Natural killer cell treated with Interleukin-12 subunit alpha and Interleukin-12 subunit beta and Interleukin-15 and Interleukin-18, amount 100 ng/mL, for 72 hours (primary cell): ENCODE measurements at places on chromosomes 2 and 18.
A peak's percentile ranks its signal among the peaks of the same experiment; 100 is the strongest.

DNA sequence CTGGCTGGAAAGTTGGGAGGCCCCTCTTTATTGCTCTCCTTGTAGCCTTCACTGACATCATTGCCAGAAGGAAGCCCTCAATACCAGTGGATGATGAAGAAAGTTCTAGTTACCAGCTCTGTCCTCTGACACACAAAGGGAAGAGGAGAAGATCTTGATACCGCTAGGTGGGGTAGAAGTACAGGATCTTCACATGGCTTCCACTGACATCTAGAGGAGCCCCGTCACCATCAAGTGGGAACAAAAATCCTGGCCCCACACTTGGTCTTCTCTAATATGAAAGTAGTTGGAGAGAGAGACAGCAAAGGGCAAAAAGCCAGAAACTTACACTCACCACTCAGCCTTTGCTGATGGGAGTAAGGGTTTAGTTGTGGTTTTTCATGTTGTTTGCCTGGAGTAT lies 12.4 kb downstream of the XIRP2 start:
- no peaks in the 10 kb centered on the region for H3K27me3 ChIP-seq
- H3K36me3 ChIP-seq = no peaks in the 10 kb centered on the region
- H3K4me1 ChIP-seq = no peaks in the 10 kb centered on the region
- no peak overlapping the region for H3K4me3 ChIP-seq
- H3K27ac ChIP-seq = no peak overlapping the region

DNA sequence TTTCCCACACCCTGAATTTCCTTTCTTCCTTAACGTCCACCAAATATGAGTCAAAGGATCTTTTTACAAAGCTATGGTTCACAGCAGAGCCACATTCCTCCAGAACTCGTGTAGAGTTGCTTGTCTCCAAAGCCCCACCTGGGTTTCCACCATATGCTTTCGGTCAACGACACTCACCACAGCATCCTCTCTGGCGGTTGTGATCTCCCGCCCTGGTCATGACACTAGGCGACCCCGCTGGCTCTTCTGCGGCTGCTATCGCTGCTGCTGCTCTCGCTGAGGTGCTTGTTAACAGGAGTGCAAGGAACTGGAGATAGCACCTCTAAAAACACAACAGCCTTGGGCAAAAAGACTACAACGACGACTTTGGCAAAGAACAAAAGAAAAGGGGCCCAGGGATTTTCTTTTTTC lies 340 bp downstream of the SLC40A1 start:
- H3K27me3 ChIP-seq = peaks cover 71% of the 10 kb centered on the region
- H3K4me1 ChIP-seq = peaks cover 13% of the 10 kb centered on the region
- no peak for DNase-seq
- H3K4me3 ChIP-seq = peak overlapping the region; percentile 82

GRCh38 chr2:169718930-169719504 lies 14.6 kb upstream of the KLHL23 start:
- no peak overlapping the region for H3K27ac ChIP-seq
- no peaks in the 10 kb centered on the region for H3K27me3 ChIP-seq
- DNase-seq = no peak
- no peak overlapping the region for H3K4me3 ChIP-seq

DNA sequence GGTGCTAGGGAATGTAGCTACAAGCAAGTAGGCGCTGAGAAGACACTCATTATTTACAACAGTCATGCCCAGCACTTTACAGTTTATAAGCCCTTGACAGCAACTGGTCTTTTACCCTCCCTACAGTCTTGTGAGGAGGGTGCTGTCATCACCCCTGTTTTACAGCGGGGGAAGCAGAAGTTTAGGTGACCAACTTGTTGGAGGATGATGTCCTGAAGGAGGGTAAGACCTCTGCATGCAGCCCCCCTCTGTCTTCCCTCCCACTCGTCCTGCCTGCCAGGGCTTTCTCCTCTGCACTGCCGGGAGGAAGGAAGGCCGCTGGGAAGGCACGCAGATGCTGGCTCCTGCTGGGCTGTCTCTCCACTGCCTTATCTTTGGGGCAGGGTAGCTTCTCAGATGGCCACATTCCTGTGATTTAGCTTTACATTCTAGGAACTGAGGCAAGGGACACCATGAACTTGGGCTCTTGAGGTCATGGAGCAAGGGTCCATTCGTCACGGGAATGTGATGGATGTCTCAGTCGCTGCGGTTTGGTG lies 972 bp downstream of the IL1R1 start:
- peaks cover 45% of the 10 kb centered on the region for H3K27me3 ChIP-seq
- DNase-seq = no peak
- peak overlapping the region; percentile 57 for H3K4me3 ChIP-seq
- peaks cover 32% of the 10 kb centered on the region for H3K36me3 ChIP-seq
- H3K27ac ChIP-seq = no peak overlapping the region

GRCh38 chr2:62362561-62362960 lies 143.4 kb downstream of the TMEM17 start:
- no peaks in the 10 kb centered on the region for H3K4me1 ChIP-seq
- DNase-seq = no peak
- H3K27ac ChIP-seq = no peak overlapping the region
- no peaks in the 10 kb centered on the region for H3K36me3 ChIP-seq

DNA sequence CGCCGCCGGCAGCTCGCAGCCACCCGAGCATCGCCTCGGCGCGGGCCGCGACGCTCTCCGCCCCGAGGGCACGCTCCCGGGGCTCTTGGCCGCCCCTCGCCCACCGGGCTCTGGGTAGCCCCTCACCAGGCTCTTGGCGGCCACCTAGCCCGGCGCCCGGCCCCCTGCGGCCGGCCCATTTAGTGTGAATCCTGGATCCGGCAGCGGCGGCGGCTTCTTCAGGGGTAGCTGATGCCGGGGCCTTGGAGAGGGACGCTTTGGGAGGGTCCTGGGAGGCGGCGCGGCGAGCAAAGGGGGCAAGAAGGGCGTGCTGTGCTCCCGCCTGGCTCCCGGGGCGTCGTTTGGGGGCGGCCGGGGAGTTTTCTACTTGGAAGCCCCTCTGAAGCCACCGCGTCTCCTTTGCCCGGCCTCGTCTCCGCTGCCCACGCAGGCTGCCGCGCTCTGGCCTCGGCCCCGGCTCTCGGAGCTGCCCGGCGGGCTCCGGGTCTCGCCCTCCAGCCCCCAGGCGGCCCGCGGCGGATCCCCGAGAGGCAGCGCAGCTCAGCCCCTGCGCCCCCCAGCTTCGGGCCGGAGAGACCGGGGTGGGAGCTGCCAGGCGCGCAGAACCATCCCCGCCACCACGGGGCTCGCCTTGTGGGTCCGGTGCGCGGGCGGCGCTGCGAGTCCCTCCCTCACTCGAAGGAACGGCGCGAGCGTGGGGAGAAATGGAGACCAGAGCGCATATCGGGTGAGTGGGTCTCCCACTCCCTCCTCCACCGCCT lies 509 bp downstream of the PIEZO2 start:
- H3K27ac ChIP-seq = no peak overlapping the region
- no peak for DNase-seq
- H3K27me3 ChIP-seq = peaks cover 26% of the 10 kb centered on the region
- no peaks in the 10 kb centered on the region for H3K4me1 ChIP-seq
- no peaks in the 10 kb centered on the region for H3K36me3 ChIP-seq

DNA sequence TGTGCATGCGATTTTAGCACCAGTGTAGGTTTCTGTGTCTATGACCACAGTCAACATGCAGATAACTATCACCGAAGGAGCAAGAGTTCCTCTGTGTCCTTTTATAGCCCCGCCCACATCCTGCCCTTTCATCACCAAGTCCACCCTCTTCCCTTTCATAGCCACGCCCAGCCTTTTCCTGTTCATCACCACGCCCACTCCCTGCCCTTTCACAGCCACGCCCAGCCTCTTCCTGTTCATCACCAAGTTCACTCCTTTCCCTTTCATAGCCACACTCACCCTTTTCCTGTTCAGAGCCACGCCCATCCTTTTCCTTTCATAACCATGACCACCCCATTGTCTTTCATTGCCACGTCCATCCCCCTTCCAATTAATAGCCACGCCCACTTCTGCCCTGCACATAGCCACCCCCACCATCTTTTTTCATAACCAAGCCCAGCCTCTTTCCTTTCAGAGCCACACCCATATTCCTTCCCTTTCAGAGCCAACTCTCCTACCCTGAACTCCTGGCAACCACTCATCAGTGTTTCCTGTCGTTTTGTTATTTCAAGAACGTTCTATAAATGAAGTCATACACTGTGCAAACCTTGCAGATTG lies 273.9 kb downstream of the MYT1L start:
- peaks cover 9% of the 10 kb centered on the region for H3K36me3 ChIP-seq
- H3K4me3 ChIP-seq = peak overlapping the region; percentile 58
- peak overlapping the region; percentile 38 for H3K27ac ChIP-seq
- peak; percentile 90 for DNase-seq
- H3K27me3 ChIP-seq = peaks cover 2% of the 10 kb centered on the region
- peaks cover 12% of the 10 kb centered on the region for H3K4me1 ChIP-seq

GRCh38 chr2:217809736-217810135 lies 193.1 kb downstream of the TNS1 start:
- no peak overlapping the region for H3K4me3 ChIP-seq
- peaks cover 9% of the 10 kb centered on the region for H3K27me3 ChIP-seq
- H3K4me1 ChIP-seq = peaks cover 7% of the 10 kb centered on the region

DNA sequence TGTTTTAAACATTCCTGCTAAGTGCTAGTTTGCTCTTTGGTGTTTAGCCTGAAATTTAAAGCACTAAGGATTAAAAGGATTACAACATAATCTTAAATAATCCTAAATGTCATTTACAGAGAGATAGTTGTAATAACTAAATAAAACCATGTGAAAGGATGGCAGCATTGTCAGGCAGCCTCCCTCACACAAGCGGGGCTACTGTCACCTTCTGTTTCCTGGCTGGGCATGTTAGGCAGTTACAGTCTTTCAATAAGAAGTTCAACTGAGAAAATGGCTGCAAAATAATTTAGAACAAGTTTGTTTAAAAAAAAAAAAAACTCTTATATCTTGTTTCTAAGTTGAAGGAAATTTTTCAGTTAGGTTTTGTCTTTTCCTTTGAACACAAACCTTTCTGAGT lies 124.9 kb downstream of the ARHGAP15 start:
- H3K36me3 ChIP-seq = peaks cover 11% of the 10 kb centered on the region
- peak overlapping the region; percentile 54 for H3K4me3 ChIP-seq
- peak overlapping the region; percentile 92 for H3K27ac ChIP-seq
- DNase-seq = no peak
- H3K27me3 ChIP-seq = no peaks in the 10 kb centered on the region
- peaks cover 41% of the 10 kb centered on the region for H3K4me1 ChIP-seq

- no peak for DNase-seq
- no peak overlapping the region for H3K4me3 ChIP-seq
- H3K27me3 ChIP-seq = peaks cover 3% of the 10 kb centered on the region
- no peak overlapping the region for H3K27ac ChIP-seq
These were observed 44.6 kb downstream of the ITGB1BP1 start for GRCh38 chr2:9378433-9379390.
